Fibroblast of villous mesenchyme (primary cell): ENCODE measurements at places on chromosomes 3 and 15.

DNA sequence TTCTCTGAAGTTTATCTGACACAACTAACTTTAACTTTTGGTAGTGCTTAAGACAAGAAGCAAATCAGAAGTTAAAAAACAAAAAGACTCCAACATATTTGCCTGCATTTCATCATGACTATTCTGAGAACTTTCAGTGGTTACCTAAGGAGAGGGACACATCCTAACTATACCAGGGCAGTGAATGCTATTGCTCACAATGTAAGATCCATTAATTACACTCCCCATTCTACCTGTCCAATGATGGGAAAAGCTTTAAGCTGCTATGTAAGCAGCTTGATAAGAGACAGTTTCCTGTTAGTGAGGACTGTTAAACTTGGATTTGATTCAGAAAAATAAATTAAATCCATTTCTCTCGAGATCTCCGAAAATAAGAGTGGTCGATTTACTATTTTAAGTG is 37.5 kb downstream of the SERPINI1 start:
- no peak for DNase-seq

DNA sequence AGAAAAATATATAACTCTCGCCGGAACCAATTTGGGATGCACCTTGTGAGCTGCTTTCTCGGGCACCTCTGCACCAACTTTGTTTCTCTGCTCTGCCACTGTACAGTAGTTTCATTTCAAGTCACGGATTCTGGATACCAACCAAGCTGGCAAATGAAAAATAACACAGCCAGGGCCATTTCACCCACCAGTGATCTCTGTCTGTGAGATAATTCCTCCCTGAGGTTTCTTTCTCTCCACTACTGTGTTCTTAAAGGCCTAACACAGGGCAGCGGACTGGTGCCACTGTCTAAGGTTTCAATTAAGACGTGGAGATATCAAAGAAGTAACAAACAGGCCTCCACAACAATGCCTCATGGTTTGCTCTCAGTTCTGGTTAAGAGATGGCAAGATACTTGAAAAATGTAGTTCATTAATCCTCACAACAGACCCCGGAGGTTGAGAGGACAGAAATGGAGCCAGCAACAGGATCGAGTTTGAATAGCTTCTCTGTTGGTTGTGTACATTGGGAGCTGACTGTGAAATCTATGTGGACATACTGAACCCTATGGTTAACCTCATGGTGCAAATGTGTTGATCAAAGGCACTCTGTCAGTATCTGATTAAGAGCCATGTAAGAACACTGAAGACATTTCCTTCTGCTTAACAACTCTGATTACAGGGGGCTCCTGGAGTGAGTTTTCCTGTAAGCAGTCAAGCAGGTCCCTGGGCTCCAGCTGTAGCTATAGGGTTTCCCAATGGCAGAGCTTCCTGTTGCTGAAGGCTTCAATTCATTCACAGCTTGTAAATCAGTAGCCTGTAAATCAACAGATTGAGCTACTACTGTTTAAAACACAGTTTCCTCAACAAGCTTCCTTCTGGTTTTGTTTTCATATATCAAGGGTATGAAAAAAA is 470.5 kb downstream of the EPHA3 start:
- DNase-seq, result no peak

GRCh38 chr3:101722394-101723173 is 1.8 kb upstream of the CEP97 start:
- no peak for DNase-seq

DNA sequence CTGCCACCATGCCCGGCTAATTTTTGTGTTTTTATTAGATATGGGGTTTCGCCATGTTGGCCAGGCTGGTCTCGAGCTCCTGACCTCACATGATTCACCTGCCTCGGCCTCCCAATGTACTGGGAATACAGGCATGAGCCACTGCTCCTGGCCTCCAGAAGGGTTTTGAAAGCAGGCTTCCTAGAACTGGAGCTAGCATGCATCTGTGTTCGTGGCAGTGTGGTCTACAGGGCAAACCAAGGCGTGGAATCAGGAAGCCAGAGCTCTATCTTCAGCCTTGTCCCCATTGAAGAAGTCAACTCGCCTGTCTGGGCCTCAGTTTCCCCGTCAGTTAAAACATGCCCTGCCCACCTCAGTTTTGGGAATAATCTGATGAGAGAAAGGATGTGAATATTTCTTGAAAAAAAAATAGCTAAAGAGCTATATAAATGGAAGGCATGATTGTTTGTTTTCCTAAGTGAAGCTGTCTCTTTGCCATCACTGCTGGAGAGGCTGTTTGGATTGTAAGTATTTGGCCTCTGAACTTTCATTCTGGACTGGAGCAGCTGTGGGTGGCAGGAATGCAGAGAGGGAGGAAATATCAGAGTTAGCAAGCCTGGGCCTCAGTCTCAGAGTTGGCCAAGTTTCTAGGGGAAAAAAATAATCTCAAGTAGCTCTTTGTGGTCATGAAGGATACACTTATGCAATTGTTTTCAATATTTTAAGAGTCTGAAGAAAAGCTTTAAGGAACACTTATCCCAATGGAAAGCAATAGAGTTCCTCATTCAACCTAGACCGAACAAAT is 36.5 kb upstream of the UACA start:
- peak; percentile 99 for DNase-seq

DNA sequence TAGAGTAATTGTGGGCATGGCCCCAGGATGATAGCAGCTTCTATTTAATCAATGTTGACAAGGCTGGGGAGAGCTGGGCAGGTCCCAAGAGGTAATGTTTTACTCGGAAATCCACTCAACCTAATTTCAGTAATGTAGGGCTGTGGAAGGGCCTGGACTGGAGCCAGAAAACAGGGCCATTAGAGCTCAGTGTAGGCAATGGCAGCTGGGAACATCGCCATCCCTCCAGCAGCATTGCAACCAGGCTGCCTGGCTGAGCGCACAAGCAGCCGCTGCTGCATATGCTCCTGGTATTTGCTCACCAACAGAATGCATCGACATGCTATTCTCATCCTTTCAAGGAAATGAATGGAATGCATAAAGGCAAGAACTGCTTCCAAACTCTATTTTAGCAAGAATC is 90.0 kb downstream of the GAP43 start:
- no peak for DNase-seq

- no peak for DNase-seq
These were observed 77.2 kb upstream of the ARPP21 start for GRCh38 chr3:35562141-35562540.
